ENCODE measurements at places on chromosomes 4 and X.

DNA sequence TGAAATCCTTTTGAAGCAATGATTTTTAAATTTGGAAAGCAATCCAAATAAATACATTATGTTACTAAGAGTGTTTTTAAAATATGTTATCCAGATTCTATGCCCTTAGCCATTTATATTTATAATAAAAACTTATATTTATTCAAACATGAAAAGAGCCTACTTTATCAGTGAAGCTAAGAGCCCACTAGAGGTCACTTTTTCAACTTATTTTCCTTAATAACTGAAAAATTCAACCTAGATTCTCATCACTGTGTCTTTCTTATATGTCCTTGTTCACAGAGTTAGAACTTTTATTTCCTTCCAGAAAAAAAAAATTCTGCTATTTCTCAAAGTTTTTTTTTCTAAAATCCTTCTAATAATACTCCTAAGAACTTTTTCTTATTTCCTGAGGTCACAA is 23.9 kb downstream of the PRDM8 start:
- no peak for DNase-seq

GRCh38 chrX:112760697-112761096 is 79.9 kb downstream of the AMOT start:
- no peak for DNase-seq

DNA sequence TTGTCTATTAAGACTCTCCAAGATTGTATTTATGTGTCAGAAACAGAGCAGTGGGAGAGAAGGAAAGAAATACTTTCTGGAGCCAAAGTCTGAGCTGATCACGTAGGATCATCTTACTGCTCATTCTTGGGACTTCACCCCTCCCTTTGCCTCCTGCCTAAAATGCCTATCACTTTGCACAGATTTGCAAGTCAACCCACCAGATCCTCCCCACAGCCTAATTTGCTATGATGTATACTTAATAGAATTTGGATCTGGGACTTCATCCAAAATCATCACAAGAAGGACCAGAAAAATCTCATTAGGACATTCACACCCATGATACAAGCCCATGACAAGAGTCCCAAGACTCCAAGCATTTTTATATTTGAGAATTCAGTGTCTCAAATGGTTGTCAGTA is 290.2 kb downstream of the FBXW7 start:
- DNase-seq: no peak

GRCh38 chr4:166675411-166675810 is 558.9 kb downstream of the SPOCK3 start:
- no peak for DNase-seq

- no peak for DNase-seq
Observed at GRCh38 chr4:87500092-87500462, 29.1 kb downstream of the SPARCL1 start.

- no peak for DNase-seq
Observed at GRCh38 chrX:108221301-108221864, 129.8 kb downstream of the ATG4A start.

DNA sequence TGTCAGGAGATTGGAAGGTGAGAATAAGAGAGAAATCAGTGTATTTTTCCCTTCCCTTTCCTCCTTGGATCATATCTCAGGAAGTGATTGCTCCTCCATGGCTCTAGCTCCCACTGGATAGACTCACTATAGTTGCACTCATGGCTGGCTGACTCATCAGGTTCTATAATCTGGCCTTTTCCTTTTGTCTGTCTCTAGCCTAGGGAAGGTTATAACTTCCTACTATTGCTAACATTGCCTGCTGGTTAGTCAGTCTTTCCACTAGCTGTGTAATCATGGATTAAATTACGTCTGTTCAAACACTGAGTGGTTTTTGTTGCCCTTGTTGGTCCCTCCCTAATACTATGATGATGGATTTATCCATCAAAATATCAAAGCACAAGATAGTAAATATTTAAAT is 195.5 kb upstream of the VEGFC start:
- no peak for DNase-seq

DNA sequence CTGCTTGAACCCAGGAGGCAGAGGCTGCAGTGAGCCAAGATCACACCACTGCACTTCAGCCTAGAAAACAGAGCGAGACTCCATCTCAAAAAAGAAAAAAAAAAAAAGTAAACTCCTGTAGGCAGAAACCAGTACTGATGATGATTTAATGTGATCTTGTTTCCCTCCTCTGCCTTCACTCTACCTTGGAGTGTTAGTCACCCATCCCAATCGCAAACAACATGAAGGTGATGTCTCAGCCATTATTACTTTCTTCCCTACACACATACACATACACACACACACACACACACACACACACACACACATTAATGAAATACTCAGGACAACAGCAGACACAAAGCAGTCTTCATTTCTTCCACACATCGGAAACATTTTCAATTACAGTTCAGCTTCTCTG is 15.6 kb downstream of the XKRX start:
- no peak for DNase-seq

DNA sequence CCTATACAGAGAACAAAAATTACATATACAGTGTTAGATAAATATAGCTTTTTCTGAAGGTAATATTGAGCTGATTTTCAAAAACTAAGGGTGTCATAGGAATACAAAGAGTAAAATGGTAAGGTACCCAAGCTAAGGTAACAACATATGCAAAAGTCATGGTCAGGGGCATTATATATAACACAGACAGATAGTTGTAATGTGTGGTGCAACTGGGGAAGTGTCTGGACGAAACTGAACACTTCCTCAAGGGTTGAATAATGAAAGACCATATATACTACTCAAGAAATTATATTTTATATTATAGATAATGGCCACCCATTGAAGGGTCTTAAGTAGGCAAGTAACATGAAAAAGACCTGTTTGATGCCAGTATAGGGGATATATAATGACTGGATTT is 262.1 kb upstream of the CXXC4 start:
- DNase-seq: no peak

- no peak for DNase-seq
Observed at GRCh38 chr4:75922588-75922987, 18.2 kb downstream of the NAAA start.

DNA sequence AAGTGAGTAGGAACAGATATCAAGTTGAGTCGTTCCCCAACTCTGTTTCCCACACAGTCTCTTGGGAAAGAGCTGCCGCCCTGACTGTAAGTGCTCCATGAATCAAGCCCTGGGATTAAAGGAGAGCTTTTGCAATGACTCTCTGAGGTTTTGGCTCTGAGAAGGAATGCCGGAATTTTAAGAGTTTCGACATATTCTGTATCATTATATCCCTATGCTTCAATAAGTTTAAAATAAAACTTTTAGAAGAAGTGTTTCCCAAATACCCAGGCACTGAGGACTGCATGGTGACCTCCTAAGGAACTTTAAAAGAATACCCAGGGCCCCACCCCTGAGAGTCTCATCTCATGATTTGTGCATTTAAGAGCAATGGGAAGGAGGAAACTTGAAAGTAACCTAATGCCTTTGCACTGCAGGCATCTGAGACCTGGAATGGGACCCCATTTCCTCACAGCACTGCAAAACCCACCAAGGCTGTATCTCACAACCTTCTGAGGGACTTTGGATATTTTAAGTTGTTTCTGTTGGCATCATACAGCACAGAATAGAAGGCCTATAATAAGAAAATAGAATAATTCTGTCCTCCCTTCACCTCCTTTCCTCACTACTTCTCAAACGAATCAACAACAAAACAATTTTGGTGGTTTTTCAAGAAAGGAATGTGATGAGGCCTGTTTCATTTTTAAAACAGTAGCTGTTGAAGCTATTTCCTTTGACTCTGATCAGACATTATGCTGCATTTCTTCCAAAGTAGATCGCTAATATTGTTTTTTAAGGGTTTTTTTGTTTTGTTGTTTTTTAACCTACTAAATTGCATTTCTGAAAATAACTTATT is 121.2 kb downstream of the GASK1B start:
- no peak for DNase-seq

DNA sequence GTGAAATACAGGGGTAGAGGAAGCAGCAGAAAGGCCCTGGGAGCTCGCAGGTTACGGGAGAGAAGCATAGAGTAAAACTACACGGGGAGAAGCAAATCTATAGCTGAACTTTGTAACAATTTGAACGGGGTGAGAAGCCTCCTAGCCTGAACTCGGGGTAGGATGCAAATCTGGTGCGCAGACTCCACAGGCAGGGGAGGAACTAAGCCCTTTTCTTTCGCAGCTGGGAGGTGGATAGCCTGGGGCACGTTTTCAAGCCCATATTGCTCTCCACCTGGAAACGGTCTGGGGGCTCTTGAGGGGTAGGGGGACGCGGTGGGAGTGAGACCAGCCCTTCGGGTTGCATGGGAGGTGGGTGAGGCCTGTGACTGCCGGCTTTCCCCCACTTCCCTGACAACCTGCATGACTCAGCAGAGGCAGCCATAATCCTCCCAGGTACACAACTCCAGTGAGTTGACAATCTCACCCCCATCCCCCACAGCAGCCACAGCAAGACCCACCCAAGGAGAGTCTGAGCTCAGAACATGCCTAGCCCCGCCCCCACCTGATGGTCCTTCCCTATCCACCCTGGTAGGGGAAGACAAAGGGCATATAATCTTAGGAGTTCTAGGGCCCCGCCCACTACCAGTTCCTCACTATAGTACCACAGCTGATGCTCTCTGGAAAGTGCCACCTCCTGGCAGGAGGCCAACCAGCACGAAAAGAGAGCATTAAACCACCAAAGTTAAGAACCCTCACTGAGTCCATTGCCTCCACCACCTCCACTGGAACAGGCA is 29.9 kb downstream of the SOWAHB start:
- DNase-seq: no peak

- no peak for DNase-seq
Observed at GRCh38 chr4:118954246-118954645, 65.6 kb downstream of the SYNPO2 start.

- no peak for DNase-seq
Observed at GRCh38 chr4:170083541-170083940, 6.2 kb downstream of the AADAT start.

GRCh38 chr4:82090717-82091116 is 283.1 kb downstream of the HNRNPD start:
- DNase-seq: no peak

DNA sequence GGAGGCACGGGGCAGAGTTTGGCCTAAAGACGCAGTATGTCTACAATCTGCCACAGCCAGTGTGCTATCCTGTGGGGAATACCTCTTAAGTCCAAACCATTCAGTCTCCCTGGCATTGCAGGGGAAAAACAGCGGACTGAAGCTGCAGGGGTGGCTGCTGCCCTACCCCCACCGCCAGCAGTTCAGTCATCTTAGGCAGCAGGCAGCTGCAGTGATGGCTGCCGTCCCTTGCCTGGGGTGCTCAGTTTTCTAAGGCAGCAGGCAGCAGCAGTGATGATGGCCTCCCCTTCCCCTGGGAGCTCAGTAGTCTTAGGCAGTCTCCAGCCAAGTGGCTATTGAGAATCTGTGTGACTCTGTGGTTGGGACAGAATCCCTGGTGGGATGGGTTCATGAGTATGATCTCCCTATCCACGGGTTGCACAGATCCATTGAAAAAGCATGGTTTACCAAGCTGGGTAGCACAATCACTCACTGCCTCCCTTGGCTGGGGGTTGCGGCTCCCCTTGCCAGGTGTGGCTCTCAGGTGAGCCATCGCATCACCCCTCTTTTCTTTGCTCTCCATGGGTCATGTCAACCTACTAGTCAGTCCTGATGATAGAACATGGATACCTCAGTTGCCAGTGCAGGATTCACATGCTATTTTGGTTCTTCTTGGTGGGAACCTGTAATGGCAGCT is 48.9 kb upstream of the GRID2 start:
- no peak for DNase-seq

DNA sequence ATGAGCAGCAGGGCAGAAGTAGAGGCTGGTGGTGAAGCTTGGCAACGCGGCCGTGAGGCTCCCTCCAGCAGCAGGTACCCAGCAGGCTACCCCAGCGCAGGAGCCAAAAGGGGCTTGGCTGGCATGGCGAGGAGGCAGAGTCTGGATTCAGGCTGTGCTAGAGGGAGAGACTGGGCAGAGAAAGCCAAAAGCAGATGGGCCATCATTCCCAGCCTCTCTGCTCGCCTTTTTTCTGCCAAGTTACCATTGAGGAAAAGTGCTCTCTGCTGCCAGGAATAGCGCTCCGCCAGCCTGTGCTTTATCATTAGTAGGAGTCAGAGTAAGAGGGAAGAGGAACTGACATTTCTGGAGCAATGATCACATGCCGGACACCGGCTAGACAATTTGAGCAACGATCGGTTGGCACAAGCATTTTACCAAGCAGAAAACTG is 28.7 kb upstream of the MAP3K15 start:
- DNase-seq: no peak

GRCh38 chr4:22471999-22472461 is 43.8 kb downstream of the ADGRA3 start:
- no peak for DNase-seq

GRCh38 chr4:31715302-31715701 is 995.1 kb downstream of the PCDH7 start:
- no peak for DNase-seq

- DNase-seq: no peak
Observed at GRCh38 chr4:11098461-11098860, 330.2 kb downstream of the HS3ST1 start.

- no peak for DNase-seq
Observed at GRCh38 chr4:120731561-120731960, 191.0 kb downstream of the PRDM5 start.

GRCh38 chrX:69119122-69119521 is 46.1 kb downstream of the PJA1 start:
- no peak for DNase-seq

DNA sequence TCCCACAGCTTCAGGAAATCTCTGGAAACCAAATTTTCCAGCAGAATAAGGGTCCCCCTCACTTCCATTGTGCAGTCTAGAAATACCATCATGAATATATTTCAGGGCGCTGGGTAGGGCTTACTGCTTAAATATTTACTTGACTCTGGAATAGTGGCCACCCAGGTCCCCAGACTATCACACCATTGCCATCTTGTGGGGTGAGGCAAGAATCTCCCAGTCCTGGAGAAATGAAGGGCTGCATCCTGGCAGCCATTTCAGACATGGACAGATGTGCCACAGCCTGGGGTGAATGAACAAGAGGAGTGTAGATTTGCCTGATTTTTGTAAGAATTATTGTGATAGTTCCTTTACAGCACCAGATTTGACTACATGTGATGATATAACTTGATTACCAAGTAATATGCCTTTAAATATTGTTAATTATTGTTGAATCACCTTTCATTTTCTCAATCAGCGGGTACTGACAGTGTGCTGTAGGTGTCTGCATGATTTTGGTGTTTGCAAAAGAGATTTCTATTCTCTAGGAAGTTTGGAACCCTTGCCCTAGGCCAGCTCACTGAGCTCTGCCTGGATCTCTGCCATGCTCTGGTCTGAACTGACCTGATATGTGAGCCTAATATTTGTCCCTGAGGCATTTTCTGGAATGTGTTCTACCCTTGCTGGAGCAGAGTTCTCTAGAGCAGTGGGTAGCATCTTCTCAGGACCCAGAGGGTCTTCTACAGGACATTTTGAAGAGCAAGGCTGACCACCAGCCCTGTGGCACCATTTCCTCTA is 183.4 kb downstream of the KIT start:
- no peak for DNase-seq

GRCh38 chr4:81130569-81130968 is 84.5 kb downstream of the PRKG2 start:
- no peak for DNase-seq

GRCh38 chr4:86055898-86056297 is 304.0 kb downstream of the MAPK10 start:
- DNase-seq: no peak

Measured in HuH-7 (cell line).